ENCODE measurements at places on chromosomes 2 and 18. TPM values are rescaled to one million over a fixed set of nuclear protein-coding genes. Genes with fewer than 3 reads are reported as not detected.

DNA sequence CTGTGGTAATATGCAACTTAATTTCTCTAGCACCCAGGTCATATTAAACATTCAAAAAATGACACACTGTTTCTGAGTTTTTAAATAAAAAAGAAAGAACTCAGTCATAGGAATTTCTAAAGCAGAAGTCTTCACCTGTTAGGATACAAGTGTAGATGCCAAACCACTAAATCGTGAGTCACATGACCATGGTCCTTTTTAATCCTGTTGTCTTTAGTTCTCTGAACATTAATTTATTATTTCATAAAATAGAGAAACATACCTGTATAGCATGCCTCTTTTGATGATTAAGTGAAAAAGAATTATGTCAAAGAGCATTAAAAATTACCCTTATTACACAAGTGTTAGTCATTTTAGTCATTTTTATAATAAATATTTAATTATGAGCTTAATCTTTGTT, 398.8 kb downstream of the CCDC85A start:
- DNase-seq = no peak

The REG3A gene
- total RNA-seq = not detected

The PRKAG3 gene
- total RNA-seq = not detected

The ASPRV1 gene
- 0.90 TPM for total RNA-seq

DNA sequence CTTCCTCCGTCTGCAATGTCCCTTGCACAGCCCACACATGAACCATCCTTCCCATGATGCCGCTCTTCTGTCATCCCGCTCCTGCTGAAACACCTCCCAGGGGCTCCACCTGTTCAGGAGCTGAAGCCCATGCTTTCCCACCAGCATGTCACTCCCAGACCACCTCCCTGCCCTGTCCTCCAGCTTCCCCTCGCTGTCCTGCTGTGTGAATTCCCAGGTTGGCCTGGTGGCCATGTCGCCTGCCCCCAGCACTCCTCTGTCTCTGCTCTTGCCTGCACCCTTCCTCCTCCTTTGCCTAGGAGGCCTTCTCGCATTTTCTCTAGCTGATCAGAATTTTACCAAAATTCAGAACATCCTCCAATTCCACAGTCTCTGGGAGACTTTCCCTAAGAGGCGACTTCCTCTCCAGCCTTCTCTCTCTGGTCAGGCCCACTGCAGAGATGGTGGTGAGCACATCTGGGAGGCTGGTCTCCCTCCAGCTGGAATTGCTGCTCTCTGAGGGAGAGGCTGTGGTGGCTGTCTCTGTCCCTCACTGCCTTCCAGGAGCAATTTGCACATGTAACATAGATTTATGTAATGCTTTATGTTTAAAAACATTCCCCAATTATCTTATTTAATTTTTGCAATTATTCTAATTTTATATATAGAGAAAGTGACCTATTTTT, 8.9 kb upstream of the IL1RL2 start:
- no peak for DNase-seq

The RASGRP3 gene
- total RNA-seq = not detected

DNA sequence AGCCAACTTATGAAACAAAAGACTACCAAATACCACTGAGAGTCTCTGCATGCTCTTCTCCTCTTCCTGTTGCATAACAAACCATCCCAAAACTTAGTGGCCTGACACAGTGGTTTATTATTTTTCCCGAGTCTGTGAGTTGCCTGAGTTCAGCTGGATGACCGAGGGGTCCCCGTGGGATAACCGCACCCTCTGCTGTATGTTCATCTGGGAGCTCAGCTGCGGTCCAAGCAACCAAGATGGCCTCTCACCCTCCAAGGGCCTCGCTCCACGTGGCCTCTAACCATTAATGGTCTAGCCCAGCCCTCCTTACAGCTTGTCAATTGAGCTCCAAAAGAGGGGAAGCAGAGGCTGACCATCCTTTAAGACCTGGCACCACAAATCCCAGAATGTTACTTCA, 17.1 kb downstream of the ITM2C start:
- no peak for DNase-seq

The KCNJ13 gene
- total RNA-seq = not detected

Measured in H7 (cell line).